ENCODE measurements at places on chromosomes 6 and 20.

GRCh38 chr6:22471746-22472145 is 97.6 kb upstream of the HDGFL1 start:
- peak overlapping the region; percentile 26 for H3K4me3 ChIP-seq
- no peaks in the 10 kb centered on the region for H3K27me3 ChIP-seq
- H3K36me3 ChIP-seq = peaks cover 9% of the 10 kb centered on the region
- no peak for DNase-seq
- peaks cover 37% of the 10 kb centered on the region for H3K4me1 ChIP-seq

DNA sequence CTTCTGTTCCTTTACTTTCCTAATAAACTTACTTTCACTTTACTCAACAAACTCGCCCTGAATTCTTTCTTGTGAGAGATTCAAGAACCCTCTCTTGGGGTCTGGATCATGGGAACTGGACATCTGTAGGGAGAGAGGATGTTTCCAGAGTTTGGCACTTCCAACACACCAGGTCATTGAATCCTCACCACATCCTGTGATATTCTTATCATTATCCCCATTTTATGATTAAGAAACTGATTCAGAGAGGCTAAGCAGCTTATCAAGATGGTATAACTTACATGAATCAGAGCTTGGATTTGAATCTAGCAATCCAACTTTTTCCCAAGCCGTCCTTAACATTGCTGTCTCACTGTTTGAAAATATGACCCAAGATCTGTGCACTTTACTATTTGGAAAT is 15.5 kb downstream of the PPIL6 start:
- no peak overlapping the region for H3K4me3 ChIP-seq
- no peaks in the 10 kb centered on the region for H3K27me3 ChIP-seq
- no peak for DNase-seq

- H3K27me3 ChIP-seq = peaks cover 2% of the 10 kb centered on the region
- no peak overlapping the region for H3K4me3 ChIP-seq
- no peak for DNase-seq
- no peak overlapping the region for H3K27ac ChIP-seq
- no peaks in the 10 kb centered on the region for H3K4me1 ChIP-seq
Measured at GRCh38 chr6:143009851-143010250, 50.8 kb upstream of the AIG1 start.

- H3K27ac ChIP-seq = no peak overlapping the region
- H3K4me1 ChIP-seq = peaks cover 9% of the 10 kb centered on the region
- peaks cover 5% of the 10 kb centered on the region for H3K27me3 ChIP-seq
Measured at GRCh38 chr6:132964868-132965382, 150.6 kb downstream of the RPS12 start.

GRCh38 chr6:11595903-11596302 is 58.4 kb downstream of the TMEM170B start:
- peaks cover 49% of the 10 kb centered on the region for H3K4me1 ChIP-seq
- no peak overlapping the region for H3K27ac ChIP-seq
- no peak for DNase-seq
- H3K4me3 ChIP-seq = no peak overlapping the region

- no peak for DNase-seq
- no peak overlapping the region for H3K27ac ChIP-seq
- H3K4me1 ChIP-seq = peaks cover 5% of the 10 kb centered on the region
Measured at GRCh38 chr6:38220069-38220723, 400.7 kb downstream of the ZFAND3 start.

GRCh38 chr6:148888856-148889255 is 142.0 kb downstream of the UST start:
- peaks cover 15% of the 10 kb centered on the region for H3K4me1 ChIP-seq
- no peak for DNase-seq
- no peak overlapping the region for H3K4me3 ChIP-seq
- H3K36me3 ChIP-seq = peaks cover 24% of the 10 kb centered on the region
- no peaks in the 10 kb centered on the region for H3K27me3 ChIP-seq

- peaks cover 18% of the 10 kb centered on the region for H3K4me1 ChIP-seq
- H3K4me3 ChIP-seq = no peak overlapping the region
- H3K36me3 ChIP-seq = no peaks in the 10 kb centered on the region
- no peak overlapping the region for H3K27ac ChIP-seq
Measured at GRCh38 chr6:107132330-107132954, 17.1 kb upstream of the BEND3 start.

- H3K27ac ChIP-seq = peak overlapping the region; percentile 8
- no peak overlapping the region for H3K4me3 ChIP-seq
- H3K27me3 ChIP-seq = no peaks in the 10 kb centered on the region
- H3K36me3 ChIP-seq = peaks cover 18% of the 10 kb centered on the region
- peaks cover 14% of the 10 kb centered on the region for H3K4me1 ChIP-seq
Measured at GRCh38 chr6:144824018-144824417, 538.9 kb downstream of the UTRN start.

DNA sequence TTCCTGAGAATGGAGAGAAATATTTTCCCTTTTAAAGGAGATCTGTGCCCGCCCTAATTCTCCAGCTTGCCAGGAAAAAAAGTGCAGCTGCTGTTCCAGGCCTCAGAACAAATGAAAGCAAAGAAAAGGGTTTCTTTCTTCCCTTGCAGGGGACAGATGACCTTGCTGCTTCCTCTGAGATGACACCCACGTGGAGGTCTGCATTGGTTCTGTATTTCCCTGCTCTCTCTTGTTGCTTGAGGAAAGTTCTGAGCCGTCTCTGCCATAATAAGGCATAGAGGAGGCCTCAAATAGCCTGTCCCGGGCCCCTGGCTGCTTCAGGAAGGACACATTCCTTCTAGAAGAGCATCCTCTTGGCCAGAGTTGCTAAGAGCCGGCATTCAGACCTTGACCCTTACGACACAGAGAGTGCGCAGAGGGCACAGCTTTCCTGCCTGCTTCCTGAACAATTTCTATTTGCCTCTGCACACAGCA is 501.8 kb upstream of the SULF2 start:
- H3K4me1 ChIP-seq = peaks cover 35% of the 10 kb centered on the region
- no peak for DNase-seq
- H3K4me3 ChIP-seq = no peak overlapping the region

GRCh38 chr6:33459226-33459625 is 4.8 kb downstream of the ZBTB9 start:
- H3K4me3 ChIP-seq = no peak overlapping the region
- DNase-seq = no peak
- peaks cover 29% of the 10 kb centered on the region for H3K36me3 ChIP-seq
- H3K27ac ChIP-seq = no peak overlapping the region

DNA sequence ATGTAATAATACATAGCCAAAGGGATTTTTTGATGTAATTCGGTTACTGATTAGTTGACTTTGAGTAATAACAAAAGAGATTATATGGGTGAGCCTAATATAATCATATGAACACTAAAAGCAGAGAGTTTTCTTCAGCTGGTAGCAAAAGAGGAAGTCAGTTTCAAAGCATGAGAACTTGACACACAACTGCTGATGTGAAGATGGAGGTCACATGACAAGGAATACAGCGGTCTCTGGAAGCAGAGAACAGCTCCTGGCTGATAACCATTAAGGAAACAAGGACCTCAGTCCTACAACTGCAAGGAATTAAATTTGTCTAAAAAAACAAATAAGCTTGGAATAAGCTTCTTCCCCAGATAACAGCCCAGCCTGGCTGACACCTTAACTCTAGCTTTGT is 154.5 kb upstream of the PRND start:
- H3K36me3 ChIP-seq = no peaks in the 10 kb centered on the region
- no peak overlapping the region for H3K27ac ChIP-seq
- DNase-seq = no peak
- H3K4me1 ChIP-seq = no peaks in the 10 kb centered on the region
- no peak overlapping the region for H3K4me3 ChIP-seq
- peaks cover 9% of the 10 kb centered on the region for H3K27me3 ChIP-seq

DNA sequence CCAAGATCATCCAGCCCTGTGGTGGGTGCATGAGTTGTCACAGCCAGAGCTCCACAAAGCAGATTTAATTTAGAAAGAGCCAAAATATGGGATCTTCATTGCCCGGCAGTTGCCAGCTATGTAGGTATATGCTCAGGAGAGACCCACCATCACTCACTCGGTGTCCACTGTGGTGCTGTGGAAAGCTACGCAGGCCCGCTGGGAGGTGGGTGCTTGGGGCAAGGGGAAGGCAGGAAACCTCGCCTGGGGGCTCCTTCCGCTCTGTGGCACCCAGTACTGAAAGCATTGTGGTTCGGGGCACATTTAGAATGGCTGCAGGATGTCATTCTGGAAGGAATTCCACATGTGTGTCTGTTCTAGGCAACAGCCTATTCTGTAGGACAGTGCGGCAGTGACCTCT is 259.9 kb downstream of the TAF4 start:
- no peak overlapping the region for H3K27ac ChIP-seq
- DNase-seq = no peak
- H3K36me3 ChIP-seq = no peaks in the 10 kb centered on the region
- H3K4me3 ChIP-seq = no peak overlapping the region

- H3K4me1 ChIP-seq = no peaks in the 10 kb centered on the region
- no peak overlapping the region for H3K4me3 ChIP-seq
- H3K27ac ChIP-seq = no peak overlapping the region
- no peaks in the 10 kb centered on the region for H3K36me3 ChIP-seq
Measured at GRCh38 chr6:134585517-134585873, 267.6 kb upstream of the SGK1 start.

DNA sequence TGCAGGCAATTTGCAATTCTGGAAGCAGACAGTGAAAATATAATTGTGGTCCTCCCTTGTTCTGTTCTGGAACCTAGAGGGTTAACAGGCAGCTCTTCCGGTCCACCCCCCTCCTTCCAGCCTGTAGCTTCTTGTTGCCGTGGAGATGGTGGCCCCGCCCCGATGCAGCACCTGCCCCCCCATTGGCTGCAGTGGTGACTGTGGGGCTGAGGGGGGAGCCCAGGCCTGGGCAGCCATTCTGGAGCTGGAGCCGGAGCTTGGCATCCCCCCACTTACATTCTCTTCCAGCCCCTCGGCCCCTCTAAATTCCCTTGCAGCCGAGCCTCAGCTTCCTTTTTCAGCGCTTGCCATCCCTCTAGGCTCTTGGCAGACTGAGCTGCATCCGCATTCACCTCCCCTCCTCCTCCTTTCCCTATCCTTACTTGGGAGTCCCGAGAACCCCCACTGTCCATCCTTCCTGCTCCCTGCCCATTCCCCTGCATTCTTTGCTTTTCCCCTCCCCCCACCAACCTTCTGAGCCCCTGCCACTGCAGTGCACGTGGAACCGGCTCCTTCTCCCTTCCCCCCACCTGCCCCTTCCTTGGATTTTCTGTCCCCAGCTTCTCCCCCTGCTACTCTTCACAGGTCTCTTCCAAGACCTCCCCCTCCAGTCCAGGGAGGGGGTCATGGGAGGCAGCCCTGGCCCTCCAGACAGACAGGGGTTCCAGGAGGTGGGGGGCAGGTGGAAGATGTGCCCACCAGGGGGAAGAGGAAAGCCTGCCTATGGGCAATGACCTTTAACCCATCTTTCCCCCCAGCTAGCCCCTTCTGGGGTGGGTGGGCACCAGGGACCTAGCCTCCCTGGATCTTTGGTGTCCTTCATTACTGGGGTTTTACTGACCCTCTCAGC is 11.4 kb downstream of the SYNGAP1 start:
- DNase-seq = peak; percentile 81
- peaks cover 83% of the 10 kb centered on the region for H3K4me1 ChIP-seq
- H3K4me3 ChIP-seq = peak overlapping the region; percentile 75
- H3K27me3 ChIP-seq = no peaks in the 10 kb centered on the region

DNA sequence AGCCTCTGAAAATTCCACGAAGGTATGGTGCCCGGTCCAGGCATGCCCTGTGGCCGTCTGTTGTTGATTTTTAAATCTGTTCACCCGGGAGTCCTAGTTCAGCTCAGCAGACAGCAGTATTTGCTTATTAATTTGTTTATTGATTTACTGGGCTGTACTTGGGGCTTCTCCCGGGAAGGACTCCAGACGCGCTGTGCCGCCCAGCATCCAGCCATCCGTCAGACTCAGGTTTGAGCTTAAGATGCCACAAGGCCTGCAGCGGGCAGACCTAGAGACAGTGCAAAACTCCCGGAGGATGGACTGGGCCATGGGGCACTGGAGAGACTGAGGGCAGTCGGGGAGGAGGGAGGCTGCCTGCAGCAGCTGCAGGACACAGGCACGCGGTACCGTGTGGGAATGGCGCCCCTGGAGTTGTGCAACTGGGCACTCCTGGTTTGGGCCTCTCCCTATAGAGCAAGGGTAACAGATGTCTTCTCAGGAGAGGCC is 17.3 kb upstream of the CCDC167 start:
- H3K4me3 ChIP-seq = no peak overlapping the region
- H3K27ac ChIP-seq = no peak overlapping the region
- no peak for DNase-seq
- H3K27me3 ChIP-seq = peaks cover 76% of the 10 kb centered on the region

GRCh38 chr20:44089987-44090674 is 96.9 kb downstream of the JPH2 start:
- H3K36me3 ChIP-seq = no peaks in the 10 kb centered on the region
- no peak overlapping the region for H3K27ac ChIP-seq
- no peak overlapping the region for H3K4me3 ChIP-seq

Data from nephron progenitor cell (in vitro differentiated cells).